Stimulated activated CD8-positive, alpha-beta memory T cell treated with anti-CD3 and anti-CD28 coated beads, Interleukin-7, amount 100 ng/mL, for 24 hours (primary cell): ENCODE measurements at places on chromosomes 3 and 15.

GRCh38 chr3:85474241-85474640 is 515.5 kb downstream of the CADM2 start:
- DNase-seq, result no peak

GRCh38 chr3:18841422-18842343 is 306.6 kb upstream of the KCNH8 start:
- DNase-seq, result no peak

- no peak for DNase-seq
Measured at GRCh38 chr3:66507423-66508260, 6.8 kb upstream of the LRIG1 start.

DNA sequence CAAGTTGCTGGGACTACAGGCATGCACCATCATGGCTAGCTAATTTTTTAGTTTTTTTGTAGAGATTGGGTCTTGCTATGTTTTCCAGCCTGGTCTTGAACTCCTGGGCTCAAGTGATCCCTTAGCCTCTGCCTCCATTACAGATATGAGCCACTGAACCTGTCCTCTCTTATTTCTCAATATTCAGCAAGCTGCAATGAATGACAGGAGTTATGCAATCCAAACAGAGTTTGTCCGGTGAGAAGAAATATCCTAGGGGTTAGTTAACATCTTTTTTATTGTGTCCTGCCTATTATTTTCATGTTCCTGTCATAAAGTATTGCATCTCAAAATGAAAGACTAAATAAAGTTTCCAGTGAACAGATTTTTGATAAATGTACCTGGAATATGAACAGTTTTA is 1161.4 kb downstream of the OTOL1 start:
- DNase-seq, result no peak

- no peak for DNase-seq
Measured at GRCh38 chr3:17077606-17078005, 192.9 kb downstream of the PLCL2 start.

- no peak for DNase-seq
Measured at GRCh38 chr3:20288050-20288449, 102.0 kb upstream of the SGO1 start.

- no peak for DNase-seq
Measured at GRCh38 chr3:195774917-195775316, 36.8 kb downstream of the MUC4 start.

DNA sequence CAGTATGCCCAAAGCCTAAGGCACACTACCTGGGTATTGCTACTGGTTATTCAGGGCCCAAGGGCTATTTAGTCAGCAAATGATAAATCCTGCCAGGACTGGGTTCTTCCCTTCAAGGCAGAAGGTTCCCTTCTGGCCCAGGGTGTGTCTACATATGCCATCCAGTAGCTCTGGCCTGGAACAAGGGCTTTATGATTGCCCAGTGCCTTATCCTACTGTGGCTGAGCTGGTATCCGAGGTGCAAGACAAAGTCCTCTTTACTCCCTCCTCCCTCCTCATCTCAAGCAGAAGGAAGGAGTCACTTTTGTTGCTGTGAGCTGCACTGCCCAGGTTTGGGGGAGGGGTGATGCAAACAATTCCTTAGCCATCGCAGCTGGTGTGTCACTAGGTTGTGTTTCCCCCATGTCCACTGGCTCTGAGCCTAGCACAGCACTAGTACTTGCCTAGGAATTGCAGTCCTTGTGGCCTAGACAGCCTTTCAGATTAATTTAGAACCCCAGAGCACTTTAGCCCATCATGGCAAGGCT is 221.8 kb upstream of the TGFBR2 start:
- DNase-seq, result no peak

GRCh38 chr3:106792716-106793115 is 584.5 kb upstream of the CCDC54 start:
- no peak for DNase-seq

DNA sequence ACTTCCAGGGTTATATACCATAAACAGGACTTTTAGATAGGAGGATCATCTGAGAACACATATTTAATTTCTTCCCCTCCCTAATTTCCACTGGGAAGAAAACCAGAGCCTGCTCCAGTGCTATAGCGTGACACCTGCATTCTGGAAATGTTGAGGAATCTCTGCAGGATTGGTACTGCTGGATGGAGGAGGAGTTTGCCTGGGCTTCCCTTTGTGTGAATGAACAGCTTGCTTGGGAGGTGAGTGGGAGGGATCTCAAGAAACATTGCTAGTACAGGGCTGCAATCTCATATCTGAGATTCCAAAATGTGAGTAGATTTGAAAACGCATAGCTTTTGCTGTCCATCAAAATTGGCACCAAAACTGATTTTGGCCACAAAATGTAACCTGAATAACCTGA is 295.9 kb upstream of the RGMA start:
- no peak for DNase-seq

GRCh38 chr3:72043204-72044133 is 258.5 kb upstream of the PROK2 start:
- no peak for DNase-seq

DNA sequence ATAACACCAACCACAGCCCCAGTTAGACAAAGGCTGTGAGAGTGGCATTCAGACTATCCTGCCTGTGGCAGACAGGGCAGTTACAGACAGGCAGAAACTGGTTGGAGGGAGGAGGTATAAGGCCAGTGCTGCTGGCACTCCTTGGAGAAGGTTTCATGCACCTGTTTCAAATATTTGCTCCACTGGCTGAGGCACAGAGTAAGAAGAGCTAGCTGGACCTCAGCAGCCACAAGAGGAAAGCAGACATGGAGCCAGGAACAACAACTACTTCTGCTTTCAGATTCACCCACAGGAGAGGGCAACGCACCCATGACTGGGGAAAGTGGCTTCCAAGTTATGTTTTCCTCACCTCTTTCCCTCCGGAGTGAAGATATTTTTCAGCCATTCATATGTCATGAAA is 11.5 kb upstream of the PRKAR2A start:
- DNase-seq, result no peak

DNA sequence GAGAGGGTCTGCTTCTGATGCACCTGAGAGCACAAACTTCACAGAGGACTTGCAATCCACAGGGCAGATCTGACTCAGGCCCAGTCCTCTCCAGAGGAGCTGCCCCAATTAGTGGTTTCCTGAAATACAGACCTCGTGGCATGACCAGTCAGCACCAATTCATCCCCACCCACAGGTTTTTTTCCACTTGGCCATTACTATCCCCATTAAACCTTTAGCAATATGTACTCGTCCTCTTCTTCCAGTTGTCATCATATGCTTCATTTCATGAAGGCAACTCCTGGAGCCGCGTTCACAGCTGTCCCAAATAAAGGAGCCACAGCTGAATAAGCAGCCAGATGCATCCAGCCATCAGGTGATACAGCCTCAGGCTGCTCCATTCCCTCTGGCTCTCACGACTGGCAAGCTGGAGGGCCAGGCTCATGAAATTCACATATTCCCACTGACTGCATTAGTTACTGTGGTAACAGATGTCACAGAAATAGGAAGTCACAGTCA is 163.1 kb downstream of the FMN1 start:
- no peak for DNase-seq

GRCh38 chr3:63400246-63400860 is 122.2 kb downstream of the SYNPR start:
- no peak for DNase-seq

DNA sequence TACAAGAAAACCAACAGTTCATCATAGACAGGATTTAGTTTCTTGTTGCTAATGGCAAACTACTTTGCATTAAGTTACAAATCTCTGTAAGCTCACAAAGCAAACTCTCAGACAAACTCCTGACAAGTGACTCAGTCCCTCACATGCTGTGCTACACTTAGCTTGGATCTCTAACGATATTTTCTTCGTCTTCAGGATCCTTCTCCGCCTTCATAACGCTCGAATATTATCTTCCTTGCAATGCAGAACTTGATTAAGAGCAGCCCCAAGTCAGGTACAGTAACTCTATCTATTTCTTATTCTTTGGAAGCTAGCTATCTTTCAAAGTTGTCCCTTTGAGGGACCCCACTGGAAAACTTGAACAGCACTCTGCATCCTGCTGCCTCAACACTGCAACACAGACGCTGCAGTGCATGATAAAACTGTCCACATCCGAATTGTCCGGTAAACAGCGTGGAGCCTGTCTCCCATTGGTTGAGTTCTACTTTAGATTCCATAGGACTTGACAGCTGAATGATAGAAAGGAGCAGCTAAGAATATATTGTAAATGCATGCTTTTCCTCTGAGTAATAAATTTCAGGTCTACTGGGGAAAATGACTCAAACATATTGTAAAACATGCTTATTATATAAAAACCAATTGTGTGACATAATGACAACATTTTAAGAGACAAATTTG is 61.3 kb downstream of the UACA start:
- DNase-seq, result no peak

GRCh38 chr15:80736560-80736959 is 41.5 kb downstream of the ABHD17C start:
- DNase-seq, result no peak

GRCh38 chr3:114519415-114519814 is 225.6 kb downstream of the TIGIT start:
- DNase-seq, result no peak
